ENCODE measurements at places on chromosomes 11 and 22.

DNA sequence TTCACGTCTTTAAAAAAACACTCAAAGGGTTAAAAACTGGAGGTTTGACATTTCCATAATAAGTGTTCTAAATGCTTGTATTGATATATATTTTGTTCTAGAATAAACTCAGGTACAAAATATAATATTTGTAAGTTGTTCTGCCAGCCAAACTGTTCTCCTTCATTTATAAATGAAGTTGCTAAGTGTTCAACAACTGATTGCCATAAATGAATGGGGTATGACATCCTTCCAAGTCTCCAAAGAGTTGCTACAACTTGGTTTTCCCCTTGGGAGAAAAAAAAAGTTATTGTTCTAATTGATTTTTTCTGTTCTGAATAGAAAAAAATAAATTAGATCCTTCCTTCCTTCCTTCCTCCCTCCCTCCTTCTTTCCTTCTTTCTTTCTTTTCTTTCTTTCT, 65.4 kb upstream of the BLID start:
- no peaks in the 10 kb centered on the region for H3K4me1 ChIP-seq
- no peak overlapping the region for H3K27ac ChIP-seq
- DNase-seq, result no peak

- no peaks in the 10 kb centered on the region for H3K27me3 ChIP-seq
- H3K36me3 ChIP-seq, result no peaks in the 10 kb centered on the region
- H3K4me1 ChIP-seq, result no peaks in the 10 kb centered on the region
- H3K27ac ChIP-seq, result no peak overlapping the region
Measured at GRCh38 chr11:94629741-94630140, 62.6 kb downstream of the PIWIL4 start.

GRCh38 chr11:41005986-41006385, 453.5 kb downstream of the LRRC4C start:
- H3K27ac ChIP-seq, result no peak overlapping the region
- H3K4me3 ChIP-seq, result no peak overlapping the region
- no peaks in the 10 kb centered on the region for H3K4me1 ChIP-seq
- H3K27me3 ChIP-seq, result no peaks in the 10 kb centered on the region
- no peak for DNase-seq

DNA sequence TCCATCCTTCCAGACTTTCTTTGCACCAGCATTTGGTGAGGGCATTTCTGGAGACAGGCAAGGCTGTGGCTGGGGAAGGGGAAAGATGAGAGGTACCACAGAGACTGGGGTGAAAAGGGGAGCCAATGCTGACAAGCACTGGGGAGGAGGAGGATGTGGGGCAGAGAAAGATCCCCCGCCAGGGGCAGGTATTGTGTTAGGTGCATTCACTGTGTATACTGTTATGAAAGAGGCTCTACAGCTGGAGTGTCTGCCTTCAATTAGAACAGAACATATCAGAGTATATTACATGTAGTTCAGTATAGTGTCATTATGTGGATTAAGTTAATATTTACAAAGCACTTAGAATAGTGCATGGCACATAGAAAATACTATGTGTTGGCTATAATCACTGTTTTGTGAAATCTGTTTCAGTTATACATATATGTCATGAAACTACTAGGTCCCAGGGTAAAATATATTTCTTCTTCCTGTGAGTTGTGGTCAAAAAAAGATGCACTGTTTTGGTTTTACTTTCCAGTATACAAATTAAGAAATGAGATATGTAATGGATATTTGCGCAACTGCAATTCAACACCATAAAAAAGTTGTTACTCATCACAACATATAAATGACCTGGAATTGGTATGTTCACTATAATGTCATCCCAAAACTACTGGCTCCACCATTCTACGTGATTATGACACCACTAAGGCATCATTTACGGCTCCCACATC, 8.4 kb downstream of the MSANTD2 start:
- H3K4me3 ChIP-seq, result no peak overlapping the region
- H3K36me3 ChIP-seq, result no peaks in the 10 kb centered on the region
- no peak for DNase-seq
- peaks cover 9% of the 10 kb centered on the region for H3K4me1 ChIP-seq
- no peaks in the 10 kb centered on the region for H3K27me3 ChIP-seq
- H3K27ac ChIP-seq, result no peak overlapping the region

DNA sequence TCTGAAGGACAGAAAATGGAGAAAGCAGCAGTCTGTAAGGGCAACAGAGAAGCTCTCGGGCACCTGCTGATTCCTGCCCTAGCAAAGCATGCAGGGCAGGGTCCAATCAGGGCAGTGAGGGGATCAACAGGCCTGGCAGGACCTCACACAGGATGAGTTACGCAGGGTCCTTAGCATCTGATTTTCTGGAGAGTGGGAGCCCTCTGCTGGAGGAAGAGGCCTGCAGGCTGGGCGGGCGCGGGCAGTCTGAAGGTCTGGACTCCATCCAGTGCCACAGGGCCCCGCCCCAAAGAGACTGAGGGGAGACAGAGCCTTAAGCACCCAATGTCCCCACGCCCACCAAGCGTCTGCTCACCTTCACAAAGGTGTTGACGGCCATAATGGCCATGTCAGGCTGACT, 28.9 kb downstream of the AP1B1 start:
- no peak overlapping the region for H3K4me3 ChIP-seq
- no peaks in the 10 kb centered on the region for H3K27me3 ChIP-seq
- H3K27ac ChIP-seq, result no peak overlapping the region
- H3K36me3 ChIP-seq, result peaks cover under 1% of the 10 kb centered on the region

GRCh38 chr11:19705936-19706335, 6.7 kb upstream of the NAV2 start:
- no peaks in the 10 kb centered on the region for H3K36me3 ChIP-seq
- H3K4me3 ChIP-seq, result no peak overlapping the region
- no peak overlapping the region for H3K27ac ChIP-seq
- no peaks in the 10 kb centered on the region for H3K4me1 ChIP-seq

- H3K36me3 ChIP-seq, result no peaks in the 10 kb centered on the region
- DNase-seq, result no peak
- peaks cover 41% of the 10 kb centered on the region for H3K4me1 ChIP-seq
- H3K27me3 ChIP-seq, result no peaks in the 10 kb centered on the region
Measured at GRCh38 chr11:19800714-19801519, 88.3 kb downstream of the NAV2 start.

- H3K4me1 ChIP-seq, result peaks cover 26% of the 10 kb centered on the region
- no peaks in the 10 kb centered on the region for H3K36me3 ChIP-seq
- peak overlapping the region; percentile 53 for H3K27ac ChIP-seq
- H3K4me3 ChIP-seq, result no peak overlapping the region
- no peak for DNase-seq
- no peaks in the 10 kb centered on the region for H3K27me3 ChIP-seq
Measured at GRCh38 chr22:29205252-29205593, 473 bp upstream of the EMID1 start.

DNA sequence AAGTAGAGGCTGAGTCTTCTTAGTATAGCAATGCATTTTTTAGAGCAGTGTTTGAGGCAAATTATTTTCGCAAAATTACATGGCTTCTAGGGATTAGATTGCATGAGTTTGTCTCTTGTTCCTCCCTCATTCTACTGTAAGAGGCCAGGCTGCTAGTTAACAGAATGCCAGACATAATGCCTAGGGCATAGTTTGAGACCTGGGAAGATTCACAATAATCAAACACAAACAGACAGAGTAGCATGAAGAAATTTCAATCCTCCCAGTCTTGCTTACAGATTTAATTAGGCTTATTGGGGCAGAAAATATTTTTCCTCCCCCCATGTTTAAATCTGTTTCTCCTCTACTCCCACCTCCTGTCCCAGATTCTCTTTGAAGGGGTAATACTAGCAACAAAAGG, 48.3 kb downstream of the ARHGEF12 start:
- H3K36me3 ChIP-seq, result no peaks in the 10 kb centered on the region
- H3K27ac ChIP-seq, result peak overlapping the region; percentile 8
- H3K4me1 ChIP-seq, result peaks cover 22% of the 10 kb centered on the region
- H3K4me3 ChIP-seq, result no peak overlapping the region
- no peaks in the 10 kb centered on the region for H3K27me3 ChIP-seq

DNA sequence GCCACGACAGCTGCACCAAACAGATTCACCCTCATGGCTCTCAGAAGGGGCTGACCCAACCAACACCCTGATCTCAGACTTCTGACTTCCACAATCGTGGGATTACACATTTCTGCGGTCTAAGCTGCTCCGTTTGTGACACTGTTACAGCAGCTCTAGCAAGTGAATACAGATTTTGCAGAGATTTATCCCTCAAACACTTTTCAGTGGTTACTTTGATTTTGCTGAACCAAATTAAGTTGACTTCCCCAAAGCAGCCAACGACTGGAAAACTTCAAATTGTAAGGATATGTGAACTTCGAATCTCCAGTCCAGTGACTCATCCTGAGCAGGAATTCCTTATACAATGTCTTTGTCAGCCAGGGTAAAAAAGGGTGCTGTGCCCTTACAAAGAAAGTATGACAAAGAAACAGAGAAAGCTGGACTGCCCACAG, 14.8 kb upstream of the INCENP start:
- peaks cover 17% of the 10 kb centered on the region for H3K4me1 ChIP-seq
- no peak overlapping the region for H3K4me3 ChIP-seq
- no peak overlapping the region for H3K27ac ChIP-seq
- no peaks in the 10 kb centered on the region for H3K36me3 ChIP-seq
- DNase-seq, result no peak

DNA sequence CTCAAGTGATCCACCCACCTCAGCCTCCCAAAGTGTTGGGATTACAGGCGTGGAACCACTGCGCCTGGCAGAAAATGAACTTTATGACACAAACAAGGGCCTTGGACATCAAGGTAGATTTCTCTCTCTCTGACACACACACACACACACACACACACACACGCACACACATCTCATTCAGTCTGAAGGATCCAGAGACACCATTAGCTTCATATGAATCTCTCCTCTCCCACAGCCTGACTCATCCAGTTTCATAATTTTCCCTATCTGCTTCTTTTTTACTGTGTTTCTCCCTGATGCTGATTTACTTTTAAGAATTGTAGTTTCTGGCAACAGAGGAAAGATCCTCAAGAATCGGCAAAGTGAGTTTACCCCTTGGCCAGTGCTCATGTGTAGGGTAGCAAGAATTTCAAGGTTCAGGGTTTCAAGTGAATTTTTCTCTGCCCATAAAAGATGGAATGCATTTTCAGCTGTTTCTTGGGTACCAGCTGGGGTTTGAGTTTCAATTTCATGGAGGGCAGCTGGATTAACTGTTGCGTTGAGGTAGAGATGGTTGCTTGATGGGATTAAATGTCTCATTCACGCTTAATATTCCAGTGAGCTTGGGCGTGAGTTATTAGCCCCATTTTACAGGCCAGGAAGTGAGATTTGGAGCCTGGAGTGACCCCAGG, 3.5 kb downstream of the MYO18B start:
- no peaks in the 10 kb centered on the region for H3K4me1 ChIP-seq
- no peak overlapping the region for H3K4me3 ChIP-seq
- H3K27ac ChIP-seq, result no peak overlapping the region
- no peaks in the 10 kb centered on the region for H3K27me3 ChIP-seq

Measured in body of pancreas (tissue), 4 donors.